ENCODE measurements at places on chromosomes 2 and 18.

GRCh38 chr2:159860581-159861310, 62.7 kb upstream of the CD302 start:
- no peak for DNase-seq

- no peak for DNase-seq
Measured at GRCh38 chr2:183255411-183255810, 131.2 kb downstream of the NUP35 start.

GRCh38 chr2:207902821-207903220, 122.5 kb downstream of the PLEKHM3 start:
- no peak for DNase-seq

DNA sequence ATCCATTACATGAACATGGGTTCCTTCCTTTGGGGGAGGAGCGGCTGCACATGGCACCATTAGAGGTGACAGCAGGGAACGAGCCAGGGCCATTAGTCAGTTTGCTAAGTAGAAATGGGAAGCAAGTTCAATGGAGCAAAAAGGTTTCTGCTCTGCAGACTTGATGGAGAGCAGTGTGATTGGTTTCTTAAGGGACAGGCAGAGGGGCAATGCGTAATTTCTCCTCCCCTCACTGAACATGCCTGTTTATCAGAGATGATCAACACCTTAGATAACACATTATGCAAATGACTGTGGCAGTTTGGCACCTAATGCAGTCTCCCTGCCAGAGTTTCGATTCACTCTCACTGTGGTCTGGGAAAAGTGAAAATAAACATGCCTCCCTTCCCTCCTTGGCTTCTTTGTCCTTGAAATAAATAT, 414.5 kb downstream of the STK39 start:
- DNase-seq = no peak

DNA sequence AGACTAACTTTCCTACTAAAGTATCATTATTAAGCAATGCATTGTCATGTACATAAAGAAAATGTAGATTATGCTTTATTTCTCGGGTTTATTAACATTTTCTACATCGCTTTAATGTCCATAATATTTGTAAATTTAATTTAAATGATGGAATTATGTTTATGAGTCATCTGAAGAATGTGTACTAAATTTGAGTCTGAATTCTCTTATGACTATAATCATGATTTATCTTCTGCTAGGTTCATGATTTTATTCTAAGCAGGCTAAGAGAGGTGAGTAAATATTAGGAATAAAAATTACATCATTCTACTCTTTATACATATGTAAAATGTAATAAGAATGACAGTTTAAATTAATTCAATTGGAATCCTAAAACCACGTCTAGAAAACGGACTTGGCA, 206.3 kb upstream of the NOL4 start:
- DNase-seq = no peak

DNA sequence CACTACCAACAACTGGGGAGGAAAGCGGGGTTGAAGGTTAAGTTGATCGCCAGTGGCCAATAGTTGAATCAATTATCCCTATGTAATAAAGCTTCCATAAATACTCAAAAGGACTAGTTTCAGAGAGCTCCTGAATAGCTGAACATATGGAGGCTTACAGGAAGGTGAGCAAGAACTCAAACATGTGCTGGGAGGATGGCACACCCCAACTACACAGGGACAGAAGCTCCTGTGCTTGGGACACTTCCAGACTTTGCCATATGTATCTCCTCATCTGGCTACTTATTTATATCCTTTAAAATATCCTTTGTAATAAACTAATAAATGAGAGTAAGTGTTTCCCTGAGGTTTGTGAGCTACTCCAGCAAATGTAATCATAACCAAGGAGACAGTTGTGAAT, 115.7 kb downstream of the HNMT start:
- no peak for DNase-seq

- no peak for DNase-seq
Measured at GRCh38 chr2:200738590-200738989, 73.1 kb upstream of the BZW1 start.

- no peak for DNase-seq
Measured at GRCh38 chr2:147149575-147150240, 695.1 kb upstream of the ACVR2A start.

DNA sequence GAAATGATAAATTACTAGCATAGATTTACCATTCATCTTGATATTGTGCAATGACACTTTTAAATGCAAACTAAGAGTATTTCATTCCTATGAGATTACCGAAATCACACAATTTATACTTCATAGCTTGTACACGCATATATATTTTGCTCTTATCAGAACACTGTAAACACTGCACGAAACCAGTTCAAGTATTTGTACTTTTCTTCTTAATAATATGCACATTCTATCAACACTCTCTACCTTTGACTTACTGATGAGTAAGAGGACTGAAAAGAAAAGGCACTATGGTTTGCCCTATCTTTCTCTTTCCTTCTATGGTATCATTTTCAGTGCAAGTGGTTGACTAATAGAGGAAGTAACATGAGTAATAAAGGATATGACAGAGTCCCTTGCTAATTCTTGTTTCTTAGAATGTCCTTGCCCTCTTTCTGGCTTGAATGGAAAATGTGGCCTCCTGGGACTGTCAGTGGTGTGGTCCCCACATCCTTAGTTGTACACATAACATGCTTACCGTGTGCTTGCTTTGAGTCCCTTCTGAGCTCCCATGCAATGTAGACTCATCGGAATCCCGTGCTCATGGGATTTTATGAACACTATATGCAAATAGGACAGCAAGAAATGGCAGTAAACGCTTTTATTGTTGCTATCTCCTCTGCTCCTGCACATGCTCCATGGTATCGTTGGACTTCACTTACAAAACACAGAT, 363.5 kb upstream of the TNP1 start:
- peak; percentile 36 for DNase-seq

GRCh38 chr18:58526425-58527284, 102.2 kb downstream of the ALPK2 start:
- no peak for DNase-seq

DNA sequence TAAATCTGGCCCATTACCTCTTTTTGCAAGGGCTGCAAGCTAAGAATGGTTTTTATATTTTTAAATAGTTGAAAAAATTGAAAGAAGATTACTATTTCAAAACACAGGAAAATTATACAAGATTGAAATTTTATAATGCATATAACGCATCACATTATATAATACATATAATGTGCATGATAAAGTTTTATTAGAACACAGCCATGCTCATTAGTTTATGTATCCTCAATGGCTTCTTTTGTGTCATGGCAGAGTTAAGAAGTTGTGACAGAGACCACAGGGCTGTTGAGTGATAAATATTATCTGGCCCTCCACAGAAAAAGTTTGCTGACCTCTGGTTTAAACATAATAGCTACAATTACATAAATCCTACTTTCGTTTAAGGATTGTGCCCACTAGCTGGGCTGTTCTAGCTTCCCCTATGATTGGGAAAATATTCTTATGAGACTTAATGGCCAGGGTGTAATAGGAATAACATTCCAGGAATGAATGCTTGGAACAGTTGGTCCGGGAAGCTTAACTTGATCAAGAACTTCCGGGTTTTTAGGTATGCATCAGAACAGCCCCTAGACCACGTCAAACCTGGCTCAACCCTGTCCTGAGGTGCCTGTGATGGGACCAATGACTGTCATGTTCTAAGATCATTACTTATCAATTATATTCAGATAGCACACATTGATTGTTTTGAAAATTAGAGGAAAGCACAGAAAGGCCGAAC, 98.7 kb upstream of the LPIN2 start:
- DNase-seq = no peak

GRCh38 chr2:203605302-203605701, 70.2 kb upstream of the RAPH1 start:
- DNase-seq = no peak

DNA sequence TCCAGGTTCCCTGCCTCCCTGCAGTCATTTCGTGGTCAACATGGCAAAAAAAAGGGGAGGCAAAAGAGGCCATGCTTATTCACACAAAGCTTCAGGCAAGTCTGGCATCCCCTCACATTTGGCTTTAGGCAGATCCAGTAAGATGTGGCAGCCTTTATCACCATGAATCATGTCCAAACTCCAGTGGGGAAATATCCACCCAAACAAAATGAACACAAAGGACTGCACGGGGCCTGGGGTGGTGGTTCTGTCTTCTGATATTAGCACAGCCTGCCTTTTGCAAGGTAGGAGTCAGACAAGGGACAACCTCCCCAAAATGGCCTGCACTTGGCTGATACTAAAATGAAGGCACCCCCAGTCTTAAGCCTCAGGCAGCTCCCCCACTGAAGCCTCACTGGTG, 129.9 kb downstream of the ZBTB7C start:
- no peak for DNase-seq

GRCh38 chr2:25002066-25002465, 30.3 kb upstream of the DNAJC27 start:
- no peak for DNase-seq

DNA sequence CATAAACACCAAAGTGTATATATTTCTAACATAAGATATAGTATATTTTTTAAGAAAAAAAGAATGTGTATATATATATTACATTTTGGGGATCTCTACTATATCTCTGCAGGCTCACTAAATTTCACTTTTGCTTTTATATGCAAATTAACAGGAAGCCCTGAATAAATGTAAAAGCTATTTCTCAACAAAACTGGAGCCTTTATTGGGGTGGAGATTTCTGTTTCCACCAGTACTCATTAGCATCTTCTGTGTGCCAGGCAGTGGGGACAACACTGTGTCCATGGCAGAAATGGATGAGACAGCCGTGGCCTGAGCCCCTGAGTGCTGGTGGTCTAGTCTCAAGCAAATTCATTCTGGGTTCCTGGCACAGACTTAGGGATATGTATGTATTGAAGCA, 41.3 kb downstream of the C18orf63 start:
- DNase-seq = no peak

All from amniotic stem cell (primary cell).